ENCODE measurements at places on chromosomes 5 and 9.

DNA sequence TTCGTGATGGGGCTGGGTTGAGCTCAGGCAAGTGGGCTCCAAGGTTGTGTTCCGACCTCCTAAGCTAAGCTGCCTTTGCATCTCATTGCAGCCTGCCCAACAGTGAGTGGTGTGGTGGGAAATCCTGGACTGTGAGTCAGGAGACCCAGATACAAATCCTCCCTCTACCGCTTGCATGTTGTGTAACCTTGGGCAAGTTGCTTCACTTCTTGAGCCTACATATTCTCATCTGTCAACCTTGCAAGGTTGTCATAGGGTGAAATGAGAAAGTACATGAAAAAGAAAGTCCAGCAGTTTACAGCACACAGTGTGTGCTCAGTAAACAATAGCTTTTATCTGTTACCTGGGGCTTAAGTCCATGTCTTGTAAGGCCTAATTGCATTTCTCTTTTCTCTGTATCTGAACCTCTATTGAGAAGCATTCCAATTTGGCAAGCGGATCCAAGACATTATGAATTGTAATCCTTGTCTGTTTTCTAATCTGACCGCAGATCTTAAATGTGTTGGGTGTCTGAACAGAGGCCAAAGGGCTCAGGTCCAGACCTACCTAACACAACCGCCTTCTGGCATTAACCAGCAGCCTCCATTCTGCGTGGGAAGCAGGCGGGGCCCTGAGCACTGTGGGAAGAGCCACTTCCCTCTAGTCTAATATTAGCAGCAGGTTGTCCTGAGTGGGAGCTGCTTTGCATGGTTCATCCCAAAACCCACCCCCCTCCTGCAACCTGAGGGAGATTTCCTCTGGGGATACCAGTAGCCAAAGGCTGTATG is 1.8 kb upstream of the GALNT12 start:
- DNase-seq, result no peak

GRCh38 chr5:55220433-55221185 is 6.5 kb downstream of the MCIDAS start:
- no peak for DNase-seq

DNA sequence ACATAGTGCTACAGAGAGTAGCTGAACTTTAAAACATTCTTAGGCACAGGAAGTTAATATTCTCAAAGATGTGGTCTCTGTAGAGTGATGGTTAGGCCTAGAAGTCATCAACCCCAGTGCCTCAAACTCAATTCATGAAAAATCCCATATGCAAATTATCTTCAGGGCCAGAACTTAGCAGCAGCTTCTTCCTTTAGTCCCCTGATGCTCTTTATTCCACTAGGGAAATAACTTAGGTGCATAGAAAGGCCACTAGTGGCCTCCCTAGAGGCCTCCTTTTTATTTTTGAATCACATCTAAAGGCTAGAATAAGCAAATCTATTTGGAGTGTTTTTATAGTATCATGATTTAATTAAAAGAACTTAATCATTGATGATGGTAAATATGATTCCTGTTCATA is 88.3 kb downstream of the GIN1 start:
- no peak for DNase-seq

DNA sequence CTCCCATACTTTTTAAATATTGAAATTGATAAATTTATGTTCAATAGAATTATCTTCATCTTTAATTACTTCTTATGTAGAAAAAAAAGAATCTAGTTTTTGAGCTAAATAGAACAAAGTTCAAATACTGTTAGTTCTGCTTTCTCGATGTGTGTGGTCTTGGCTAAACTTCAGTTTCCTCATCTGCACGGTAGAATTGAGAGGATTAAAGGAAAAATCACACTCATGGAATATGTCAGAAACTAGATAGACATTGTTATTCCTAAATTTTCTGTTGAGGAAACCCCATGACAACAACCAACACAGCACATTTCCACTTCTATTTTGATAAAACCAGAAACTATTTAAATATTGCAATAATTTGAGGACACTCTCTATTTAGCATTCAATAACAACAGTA is 100.3 kb downstream of the MUSK start:
- no peak for DNase-seq
